Stimulated activated CD4-positive, alpha-beta T cell treated with anti-CD3 and anti-CD28 coated beads, Interleukin-12 subunit alpha, Interleukin-12 subunit beta, amount 100 ng/mL, for 4 hours (primary cell): ENCODE measurements at places on chromosomes 7 and 10.

DNA sequence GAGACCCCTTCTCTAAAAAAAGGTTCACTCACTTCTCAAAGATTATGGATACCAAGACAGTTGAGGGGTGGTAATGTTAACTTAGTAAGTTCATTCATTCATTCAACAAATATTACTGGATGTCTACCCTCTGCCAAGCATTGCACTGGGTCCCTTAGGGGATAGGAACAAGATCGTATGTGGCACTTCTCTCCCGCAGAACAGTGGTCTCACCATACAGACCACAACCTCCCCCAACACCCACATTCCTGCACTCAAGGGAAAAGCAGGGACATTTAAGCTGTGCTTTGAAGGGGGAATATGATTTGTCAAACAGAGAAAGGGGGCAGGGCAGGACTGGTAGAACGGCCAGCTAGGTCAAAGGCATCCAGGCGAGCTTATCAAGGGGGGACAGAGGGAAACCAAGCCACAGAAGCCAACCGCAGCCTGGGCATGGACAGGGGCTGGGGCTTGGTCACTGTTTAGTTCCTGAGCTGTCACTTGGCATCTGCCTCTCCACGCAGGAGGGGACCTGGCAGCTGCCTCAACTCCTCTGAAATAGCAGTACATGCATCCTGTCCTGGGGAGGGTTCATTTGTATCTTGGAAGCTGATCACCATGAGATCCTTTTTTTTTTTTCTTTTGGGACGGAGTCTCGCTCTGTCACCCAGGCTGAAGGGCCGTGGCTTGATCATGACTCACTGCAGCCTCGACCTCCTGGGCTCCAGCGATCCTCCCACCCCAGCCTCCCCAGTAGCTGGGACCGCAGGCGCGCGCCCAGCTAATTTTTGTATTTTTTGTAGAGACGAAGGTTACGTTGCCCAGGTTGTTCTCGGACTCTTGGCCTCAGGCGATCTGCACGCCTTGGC, 949 bp upstream of the CLIP2 start:
- no peak for DNase-seq

GRCh38 chr10:11865561-11865960, 42.4 kb downstream of the PROSER2 start:
- DNase-seq = no peak

- no peak for DNase-seq
Observed at GRCh38 chr10:92590623-92591549, 2.0 kb upstream of the KIF11 start.

DNA sequence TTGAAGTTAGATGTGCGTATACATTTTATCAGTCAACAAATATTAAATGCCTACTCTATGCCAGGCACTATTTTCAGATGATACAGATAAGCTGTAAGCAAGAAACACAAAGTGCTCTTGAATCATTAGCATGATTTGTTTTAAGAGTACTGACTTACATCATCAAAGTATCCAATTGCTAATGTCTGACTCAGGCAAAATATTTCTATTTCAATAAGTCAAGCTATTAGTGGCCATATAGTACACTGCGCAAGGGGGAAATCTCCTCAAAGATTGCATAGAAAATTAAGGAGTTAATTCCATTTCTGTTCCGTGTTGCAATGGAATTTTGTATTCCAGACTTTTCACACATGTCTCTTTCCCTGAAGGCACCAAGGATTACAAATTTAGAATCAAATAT, 46.1 kb upstream of the DNAJC1 start:
- no peak for DNase-seq

- DNase-seq = no peak
Observed at GRCh38 chr10:48684792-48685623, at the start of gene WDFY4. WDFY4 (plus strand) TSS chr10:48684873; CDS start chr10:48709733, 24,860 bp downstream.

DNA sequence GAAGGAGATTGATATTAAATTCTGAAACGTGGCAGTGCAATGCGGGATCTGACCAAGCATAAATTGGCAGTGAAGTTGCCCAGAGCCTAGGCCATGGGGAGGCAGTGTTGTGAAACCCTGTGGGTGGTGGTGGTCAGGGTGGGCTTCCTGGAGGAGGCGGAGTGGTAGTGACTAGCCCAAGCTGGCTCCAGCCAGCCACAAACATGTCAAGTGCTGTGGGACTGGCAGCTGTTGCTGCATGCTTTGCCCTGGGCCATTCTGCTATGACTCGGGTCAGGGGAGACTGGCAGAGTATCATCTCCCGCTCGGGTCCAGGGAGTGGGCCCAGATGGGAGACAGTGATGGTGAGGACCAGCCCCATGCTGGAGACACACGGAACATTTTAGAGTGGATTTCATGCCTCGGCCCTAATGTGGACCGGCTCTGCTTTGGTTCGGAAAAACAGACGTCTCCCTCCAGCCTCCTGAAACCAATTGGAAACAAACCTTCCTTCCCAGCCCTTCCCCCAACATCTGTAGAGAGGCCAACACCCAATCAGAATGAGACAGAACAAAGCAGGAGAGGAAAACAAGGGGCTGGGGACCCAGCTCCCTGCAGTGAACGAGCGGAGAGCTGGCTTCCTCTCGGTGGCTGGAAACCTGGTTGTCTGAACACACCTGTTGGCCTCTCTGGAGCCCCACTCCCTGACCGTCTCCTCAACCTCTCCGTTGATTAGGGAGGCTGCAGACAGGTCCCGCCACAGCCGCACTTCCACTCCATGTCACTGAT, 58.2 kb downstream of the TMEM270 start:
- no peak for DNase-seq

- DNase-seq = no peak
Observed at GRCh38 chr7:49389871-49390479, 383.5 kb upstream of the VWC2 start.

DNA sequence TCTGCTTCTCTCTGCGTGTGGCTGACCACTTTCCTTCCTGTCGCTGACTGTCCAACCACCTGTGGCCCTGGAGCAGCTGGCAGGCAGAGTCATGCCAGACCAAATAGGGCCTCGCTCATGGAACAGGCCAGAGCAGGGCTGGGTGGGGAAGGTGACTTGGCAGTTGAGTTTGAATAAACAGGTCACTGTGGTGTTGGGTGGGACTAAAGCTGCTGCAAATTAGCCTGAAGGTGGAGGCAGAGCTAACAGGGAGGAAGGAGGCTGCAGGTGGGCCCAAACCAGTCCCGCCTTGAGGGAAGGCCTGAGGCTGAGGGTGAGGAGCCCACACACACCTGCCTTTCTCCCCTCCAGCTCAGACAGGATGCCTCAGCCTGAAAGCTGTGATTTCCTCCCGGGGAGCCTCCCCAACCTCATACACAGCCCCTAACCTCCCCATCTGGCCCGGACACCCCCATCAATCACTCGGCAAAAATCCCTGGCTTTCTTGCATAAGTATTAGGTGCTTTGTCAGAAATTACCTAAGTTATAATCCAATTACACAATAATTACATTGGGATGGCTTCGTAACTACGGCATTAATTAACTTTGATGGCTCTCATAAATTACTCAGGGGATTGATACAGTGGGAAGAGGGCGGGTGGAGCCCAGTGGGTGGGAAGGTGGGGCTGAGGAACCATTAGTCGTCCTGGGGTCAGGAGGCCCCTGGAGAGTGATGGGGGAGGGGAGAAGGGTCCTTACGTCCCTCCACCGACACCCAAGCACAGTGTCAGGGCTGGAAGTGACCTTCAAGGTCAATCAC, 97.7 kb upstream of the PCBD1 start:
- DNase-seq = no peak

- no peak for DNase-seq
Observed at GRCh38 chr7:131623154-131623553, 66.7 kb upstream of the PODXL start.

- no peak for DNase-seq
Observed at GRCh38 chr10:103723557-103723956, 131.8 kb downstream of the SH3PXD2A start.

- no peak for DNase-seq
Observed at GRCh38 chr10:89233033-89233432, 18.5 kb downstream of the LIPA start.

DNA sequence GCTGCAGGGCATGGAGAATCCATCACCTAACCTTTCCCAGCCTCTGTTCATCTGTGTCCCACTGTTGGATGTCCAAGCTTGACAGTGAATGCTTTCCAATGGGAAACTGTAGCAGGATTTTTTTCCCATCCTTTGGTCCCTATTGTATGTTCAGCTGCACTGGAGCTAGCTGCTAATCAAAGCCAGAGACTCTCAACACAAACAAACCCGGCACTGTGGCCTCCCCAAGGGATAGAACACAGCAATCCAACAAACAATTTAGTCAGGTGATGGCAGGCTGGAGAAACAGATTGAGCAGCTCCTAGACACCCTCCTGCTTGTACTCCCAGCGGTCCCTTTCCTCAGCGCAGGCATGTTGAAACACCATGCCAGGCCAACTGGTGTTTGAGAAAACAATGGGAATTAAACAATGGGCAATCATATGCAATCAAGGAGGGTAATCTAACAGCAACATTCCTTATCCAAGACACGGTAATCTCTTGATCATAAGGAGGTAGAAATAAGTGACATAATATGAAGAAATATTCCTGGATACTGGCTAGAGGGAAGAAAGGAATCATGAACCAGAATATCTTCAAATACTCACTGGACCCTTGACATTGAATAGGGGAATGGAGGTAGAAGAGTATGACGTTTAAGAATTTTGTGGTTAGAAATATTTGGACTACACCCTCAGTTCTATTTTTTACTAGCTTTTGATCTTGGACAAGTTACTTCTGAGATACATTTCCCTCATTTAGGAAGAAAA, 15.0 kb downstream of the PTN start:
- DNase-seq = no peak

- no peak for DNase-seq
Observed at GRCh38 chr10:92323079-92323478, 32.1 kb downstream of the MARCHF5 start.

- no peak for DNase-seq
Observed at GRCh38 chr10:78044699-78045098, 11.0 kb downstream of the RPS24 start.

- DNase-seq = no peak
Observed at GRCh38 chr7:27714831-27715444, 25.0 kb upstream of the TAX1BP1 start.

DNA sequence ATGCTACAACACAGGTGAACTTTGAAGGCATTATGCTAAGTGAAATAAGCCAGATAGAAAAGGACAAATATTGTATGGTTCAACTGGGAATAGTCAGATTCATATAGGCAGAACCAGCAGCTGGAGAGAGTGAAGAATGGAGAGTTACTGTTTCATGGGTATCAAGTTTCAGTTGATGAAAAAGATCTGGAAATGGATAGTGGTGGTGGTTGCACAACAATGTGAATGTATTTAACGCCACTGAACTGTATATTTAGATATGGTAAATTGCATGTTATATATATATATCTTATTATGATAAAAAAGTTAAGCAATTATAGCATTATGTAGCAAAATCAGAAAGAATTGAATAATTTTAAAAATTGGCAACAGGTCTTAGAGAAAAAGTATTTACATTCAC, 3.9 kb downstream of the LMBR1 start:
- no peak for DNase-seq

DNA sequence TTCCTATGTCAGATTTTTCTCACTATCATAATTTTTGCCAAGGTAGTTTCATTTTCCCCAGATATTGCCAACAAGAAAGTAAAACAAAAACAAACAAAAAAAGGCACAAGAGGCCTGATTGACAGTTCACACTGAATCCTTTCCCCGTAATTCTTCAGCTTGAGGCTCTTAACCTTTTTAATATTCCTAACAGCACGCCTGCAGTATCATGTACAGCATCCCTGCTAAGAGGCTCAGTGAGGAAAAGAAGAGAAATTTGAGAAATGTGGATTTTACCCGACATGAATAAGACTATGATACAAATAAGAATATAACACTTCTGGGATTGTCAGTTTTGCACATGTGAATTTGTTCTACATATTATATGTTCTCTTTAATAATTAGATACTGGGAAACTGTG, 182.4 kb upstream of the CDK1 start:
- no peak for DNase-seq

DNA sequence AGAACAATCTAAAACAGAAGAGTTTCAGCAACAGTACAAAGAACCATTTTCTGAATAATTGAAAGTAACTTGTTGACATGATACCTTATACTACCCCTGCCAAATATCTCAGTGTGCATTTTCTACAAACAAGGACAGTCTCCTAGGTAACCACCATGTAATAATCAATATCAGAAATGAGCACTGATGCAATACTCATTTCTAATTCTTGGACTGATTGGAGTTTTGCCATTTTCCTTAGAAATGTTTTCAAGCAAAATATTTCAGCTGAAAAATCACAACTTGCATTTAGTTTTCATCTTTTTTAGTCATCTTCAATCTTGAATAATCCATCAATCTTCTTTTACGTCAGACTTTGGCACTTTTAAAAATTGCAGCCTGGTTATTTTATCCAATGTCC, 420.2 kb downstream of the CDC14C start:
- DNase-seq = no peak

- DNase-seq = no peak
Observed at GRCh38 chr7:123193235-123193634, 6.5 kb downstream of the SLC13A1 start.

DNA sequence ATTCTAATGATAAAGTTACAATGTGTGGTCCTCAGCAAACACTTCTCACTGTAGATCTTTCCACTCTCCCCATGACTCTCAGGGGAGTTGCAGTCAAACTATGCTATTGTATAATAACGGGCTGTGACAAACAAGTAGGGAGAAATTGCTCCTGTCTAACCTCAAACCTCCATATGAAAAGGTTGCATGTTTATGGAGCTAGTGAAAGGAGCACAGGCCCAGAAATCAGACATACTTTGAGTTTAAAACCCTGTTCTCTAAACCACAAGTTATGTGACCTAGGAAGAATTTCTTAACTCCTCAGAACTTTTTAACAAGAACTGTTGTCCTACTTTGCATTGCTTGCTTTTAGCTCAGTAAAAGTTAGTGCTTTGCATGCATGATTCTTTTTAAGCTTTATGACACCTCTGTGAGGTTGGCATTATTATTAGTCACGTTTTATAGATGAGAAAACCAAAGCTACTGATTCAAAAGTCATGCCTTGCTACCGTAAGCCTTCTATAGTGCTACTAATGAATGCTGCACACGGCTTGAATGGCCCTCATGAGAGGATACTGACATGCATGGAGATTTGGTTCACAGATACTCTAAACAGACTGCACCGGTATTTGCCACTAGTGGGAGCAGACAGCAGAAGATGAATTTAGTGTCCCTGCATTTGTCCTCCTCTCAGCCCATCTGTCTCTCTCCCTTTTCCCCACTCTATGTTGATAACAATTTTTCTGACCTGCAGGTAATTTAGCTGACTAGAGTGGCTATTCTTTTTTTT, 129.5 kb upstream of the PCGF5 start:
- no peak for DNase-seq

DNA sequence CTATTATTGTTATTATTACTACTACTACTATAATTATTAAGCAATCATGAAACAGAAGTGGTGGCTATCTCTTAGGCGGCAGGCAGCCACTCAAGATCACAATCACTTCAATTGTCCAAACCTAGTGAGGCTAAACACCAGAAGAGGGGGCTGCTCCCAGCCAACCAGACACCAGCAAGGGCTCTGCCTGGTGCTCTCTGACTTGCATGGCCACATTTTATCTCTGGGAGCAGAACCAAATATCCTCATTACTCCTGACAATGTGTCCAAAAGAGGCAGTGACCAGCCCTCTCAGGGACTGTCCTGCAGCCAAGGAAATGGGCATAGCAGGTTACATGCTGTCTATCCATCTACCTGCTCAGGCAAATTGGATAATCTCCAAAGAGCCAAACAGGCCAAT, 187.4 kb upstream of the PDE1C start:
- no peak for DNase-seq

- DNase-seq = no peak
Observed at GRCh38 chr7:50397971-50398324, 52.2 kb downstream of the FIGNL1 start.
